ENCODE measurements at places on chromosomes 16 and 17. TPM values are rescaled to one million over a fixed set of nuclear protein-coding genes. Genes with fewer than 3 reads are reported as not detected.

GRCh38 chr17:48908047-48908843 is at the start of gene UBE2Z:
Gene UBE2Z (plus strand): TSS chr17:48908407. CDS start chr17:48908504, 97 bp downstream.
- H3K27me3 ChIP-seq: no peaks in the 10 kb centered on the region
- peak; percentile 89 for DNase-seq
- H3K4me1 ChIP-seq: peaks cover 34% of the 10 kb centered on the region
- peak within 1 kb of the TSS; percentile 96 for H3K4me3 ChIP-seq
- peaks cover 14% of the 10 kb centered on the region for H3K36me3 ChIP-seq
- H3K27ac ChIP-seq: peak within 1 kb of the TSS; percentile 97

DNA sequence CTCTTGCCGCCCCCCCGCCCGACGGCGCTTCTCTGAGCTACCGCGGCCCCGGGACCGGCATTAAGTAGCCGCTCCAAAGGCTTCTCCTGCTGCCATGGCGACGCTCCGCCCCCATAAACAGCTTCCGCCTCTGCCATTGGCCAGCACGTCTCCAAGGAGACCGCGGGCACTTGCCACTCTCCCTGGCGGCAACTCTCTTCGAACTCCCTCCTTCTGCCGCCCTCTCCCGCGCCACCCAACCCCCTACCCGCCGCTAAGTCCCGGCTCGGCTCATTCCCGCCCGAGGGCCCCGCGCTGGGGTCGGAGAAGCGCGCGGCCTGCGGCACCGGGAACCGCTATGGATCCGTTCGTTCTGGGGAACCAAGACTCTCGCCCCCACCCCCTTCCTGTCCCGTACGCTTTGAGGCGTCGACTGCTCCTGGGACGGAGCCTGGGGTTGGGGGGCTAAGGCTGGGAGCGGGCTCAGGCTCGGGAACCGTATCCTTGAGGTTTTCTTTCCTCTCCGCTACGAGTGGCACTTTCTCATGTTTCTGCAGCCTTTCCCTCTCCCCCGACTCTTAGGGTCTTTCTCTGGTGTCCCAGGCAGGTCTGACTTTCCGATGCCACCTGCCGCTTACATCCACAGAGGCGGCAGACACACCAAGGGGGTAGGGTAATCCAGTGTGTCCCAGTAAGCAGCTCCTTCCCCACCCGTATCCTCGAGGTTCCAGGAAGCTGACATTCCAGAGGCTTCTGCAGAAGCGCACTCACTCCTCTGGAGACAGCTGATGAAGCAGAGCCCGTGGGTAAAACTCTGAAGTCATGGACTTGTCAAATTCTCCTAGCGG is at the start of gene FOXJ1:
Gene FOXJ1 (minus strand): TSS at position 34 of the 827 bp plus-strand sequence. CDS start 850 bp downstream, outside the sequence.
- H3K4me1 ChIP-seq: peaks cover 31% of the 10 kb centered on the region
- H3K27me3 ChIP-seq: peaks cover 47% of the 10 kb centered on the region
- no peaks in the 10 kb centered on the region for H3K36me3 ChIP-seq

The DYNLRB2 gene
- 2.3 TPM for total RNA-seq

DNA sequence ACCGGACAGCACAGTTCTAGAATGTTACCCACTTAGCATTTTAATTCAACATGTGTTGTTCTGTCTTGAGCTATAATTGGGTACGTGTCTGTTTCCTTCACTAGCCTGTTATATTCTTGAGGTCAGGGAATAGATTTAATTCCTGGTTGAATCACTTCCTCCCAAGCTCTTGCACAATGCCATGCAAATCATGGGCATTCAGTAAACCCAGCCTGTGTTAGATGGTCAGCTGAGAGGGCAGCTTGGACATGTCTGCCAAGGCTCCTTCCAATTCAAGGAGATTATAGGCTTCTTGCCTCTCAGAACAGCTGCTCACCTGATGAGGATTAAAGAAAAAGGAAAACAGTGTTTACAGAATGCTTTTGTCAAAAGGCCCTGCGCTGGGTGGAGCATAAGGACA is 12.6 kb downstream of the C1QTNF1 start:
- H3K27me3 ChIP-seq: peaks cover 7% of the 10 kb centered on the region
- H3K4me3 ChIP-seq: no peak overlapping the region
- no peak overlapping the region for H3K27ac ChIP-seq
- DNase-seq: no peak
- H3K36me3 ChIP-seq: no peaks in the 10 kb centered on the region

DNA sequence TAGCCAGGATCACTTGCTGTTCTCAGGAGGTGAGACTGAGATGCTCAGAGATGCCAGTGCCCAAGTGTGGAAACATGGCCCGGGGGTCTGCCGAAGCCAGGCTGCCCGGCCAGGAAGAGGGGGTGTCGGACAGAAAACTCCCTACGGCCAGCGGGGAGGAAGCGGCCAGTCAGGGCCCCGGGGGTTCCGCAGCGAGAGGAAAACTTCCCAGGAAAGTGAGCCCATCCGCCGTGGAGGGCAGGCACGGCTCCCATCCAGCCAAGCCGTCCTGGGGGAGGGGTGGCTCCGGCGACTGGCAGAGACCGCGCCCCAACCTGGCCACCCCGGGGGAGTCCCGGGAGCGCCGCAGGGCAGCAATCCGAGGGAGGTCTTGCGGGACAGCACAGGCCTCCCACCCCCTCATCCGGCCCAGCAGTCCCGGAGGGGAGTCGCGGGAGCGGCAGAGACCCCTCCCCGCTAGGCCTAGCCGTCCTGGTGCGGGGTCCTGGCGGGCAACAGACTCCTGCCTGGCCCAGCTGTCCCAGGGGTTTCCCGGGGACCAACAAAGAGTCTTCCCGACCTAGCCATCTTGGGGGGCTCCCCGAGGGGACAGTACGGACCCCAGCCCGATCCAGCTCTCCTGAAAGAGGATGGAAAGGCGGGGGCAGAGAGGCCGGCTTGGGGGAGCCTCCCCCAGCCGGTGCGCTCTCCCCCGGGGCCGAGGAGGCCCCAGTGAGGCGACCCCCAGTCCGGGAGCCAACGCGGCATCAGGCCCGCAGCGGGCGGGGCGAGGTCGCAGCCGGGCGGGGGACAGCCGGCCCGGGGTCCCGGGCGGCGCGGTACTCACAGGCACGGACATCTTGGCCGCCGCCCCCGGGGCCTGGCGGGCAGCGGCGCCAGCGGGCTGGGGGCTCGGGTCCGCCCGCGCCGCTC is 13.8 kb upstream of the BCAR1 start:
- H3K36me3 ChIP-seq: no peaks in the 10 kb centered on the region
- H3K27ac ChIP-seq: peak overlapping the region; percentile 79
- H3K4me3 ChIP-seq: peak overlapping the region; percentile 88
- no peaks in the 10 kb centered on the region for H3K27me3 ChIP-seq
- peak; percentile 73 for DNase-seq

- DNase-seq: no peak
- peaks cover 62% of the 10 kb centered on the region for H3K4me1 ChIP-seq
- no peaks in the 10 kb centered on the region for H3K36me3 ChIP-seq
- peak overlapping the region; percentile 62 for H3K27ac ChIP-seq
Measured at GRCh38 chr17:73343739-73344454, 32.1 kb upstream of the CDC42EP4 start.

The ACSM5 gene
- not detected for total RNA-seq

The EVPL gene
- total RNA-seq: 116 TPM

The MILR1 gene
- total RNA-seq: not detected

- H3K27me3 ChIP-seq: no peaks in the 10 kb centered on the region
- H3K4me1 ChIP-seq: peaks cover 11% of the 10 kb centered on the region
- no peak overlapping the region for H3K4me3 ChIP-seq
- no peak overlapping the region for H3K27ac ChIP-seq
Measured at GRCh38 chr17:10139577-10139976, 58.8 kb downstream of the GAS7 start.

The COG7 gene
- 24.0 TPM for total RNA-seq

The ZKSCAN2 gene
- total RNA-seq: 16.9 TPM

DNA sequence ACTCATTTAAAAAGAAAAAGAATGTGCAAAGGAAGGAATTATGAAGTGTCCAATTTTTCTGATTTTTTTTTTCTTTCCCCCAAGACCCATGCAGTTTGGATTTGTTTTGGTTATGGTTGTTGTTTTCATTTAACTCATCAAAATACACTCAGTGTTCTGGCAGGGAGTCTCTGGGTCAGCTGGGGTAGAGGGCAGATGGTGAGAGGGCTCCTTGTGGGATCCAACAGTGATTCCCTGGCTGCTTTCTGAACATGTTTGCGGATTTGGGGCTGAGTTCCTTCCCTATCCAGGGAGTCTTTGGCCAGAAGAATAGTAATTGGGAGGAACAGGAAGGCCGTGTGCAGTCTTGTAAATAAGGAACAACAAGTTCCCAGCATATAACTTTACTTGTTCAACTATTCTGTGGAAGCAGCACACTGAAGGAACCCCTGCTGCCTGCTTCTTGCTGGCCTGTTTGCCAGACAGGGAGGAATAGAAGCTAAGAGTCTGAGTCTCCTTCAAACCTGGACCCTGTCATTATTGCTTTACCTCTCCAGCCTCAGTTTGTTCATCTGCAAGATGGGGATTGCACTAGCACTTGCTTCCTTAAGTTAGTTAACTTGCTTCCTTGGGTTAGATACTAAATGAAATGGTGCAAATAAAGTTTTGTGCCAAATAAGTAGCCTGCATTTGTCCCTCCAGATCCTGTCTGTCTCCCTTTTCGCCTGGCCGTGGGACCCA is 32.1 kb downstream of the C17orf67 start:
- peaks cover 11% of the 10 kb centered on the region for H3K27me3 ChIP-seq
- H3K36me3 ChIP-seq: no peaks in the 10 kb centered on the region
- peaks cover 8% of the 10 kb centered on the region for H3K4me1 ChIP-seq
- DNase-seq: no peak
- no peak overlapping the region for H3K27ac ChIP-seq
- H3K4me3 ChIP-seq: no peak overlapping the region

DNA sequence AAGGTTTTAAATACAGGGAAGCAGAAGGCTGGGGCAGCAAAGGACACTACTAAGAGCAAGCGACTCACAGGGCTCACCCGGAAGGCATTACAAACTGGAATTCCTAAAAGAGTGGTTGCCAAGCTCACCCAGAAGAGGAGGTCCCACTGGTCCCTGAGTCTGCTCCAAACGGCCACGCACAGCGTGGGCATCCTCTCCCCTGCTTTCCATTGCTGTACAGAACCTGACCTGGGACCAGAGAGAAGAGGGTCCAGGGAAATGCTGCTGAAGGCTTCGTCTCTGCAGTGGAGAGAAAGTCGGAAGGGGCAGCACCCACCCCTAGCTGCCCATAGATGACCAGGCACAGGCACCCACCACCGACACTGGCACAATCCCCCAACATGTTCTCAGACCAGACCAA is 67.2 kb downstream of the ADCY9 start:
- no peak overlapping the region for H3K27ac ChIP-seq
- no peaks in the 10 kb centered on the region for H3K27me3 ChIP-seq
- H3K4me1 ChIP-seq: peaks cover 37% of the 10 kb centered on the region
- H3K4me3 ChIP-seq: no peak overlapping the region
- DNase-seq: no peak

DNA sequence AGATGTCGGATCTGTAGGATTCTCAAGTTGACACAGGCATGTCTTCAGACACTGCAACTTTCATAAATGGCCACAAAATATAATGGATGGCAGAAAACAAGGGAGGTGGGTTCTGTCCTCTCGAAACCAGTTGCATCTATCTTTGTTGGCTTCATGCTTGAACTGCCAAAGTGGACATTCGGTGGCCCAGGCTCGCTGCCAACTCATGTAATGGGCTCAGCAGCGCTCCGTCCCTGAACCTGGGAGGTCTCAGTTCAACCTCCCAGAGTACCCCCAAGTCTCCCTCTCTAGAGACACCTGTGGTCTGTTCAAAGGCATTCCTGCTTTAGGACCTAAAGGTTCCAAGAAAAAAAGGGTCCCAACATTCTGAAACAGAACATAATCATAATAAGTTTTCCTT is 71.9 kb downstream of the NXN start:
- no peak for DNase-seq
- no peak overlapping the region for H3K27ac ChIP-seq
- no peak overlapping the region for H3K4me3 ChIP-seq
- H3K27me3 ChIP-seq: no peaks in the 10 kb centered on the region

The ABCC6 gene
- 10.4 TPM for total RNA-seq
